ENCODE measurements at places on chromosomes 3 and 15. TPM values are rescaled to one million over a fixed set of nuclear protein-coding genes. Genes with fewer than 3 reads are reported as not detected.
A peak's percentile ranks its signal among the peaks of the same experiment; 100 is the strongest.

GRCh38 chr3:110576960-110577359, 494.7 kb upstream of the NECTIN3 start:
- DNase-seq = no peak
- H3K4me1 ChIP-seq = no peaks in the 10 kb centered on the region
- no peak overlapping the region for H3K27ac ChIP-seq
- no peak overlapping the region for H3K4me3 ChIP-seq
- H3K36me3 ChIP-seq = no peaks in the 10 kb centered on the region
- H3K27me3 ChIP-seq = no peaks in the 10 kb centered on the region

- H3K36me3 ChIP-seq = no peaks in the 10 kb centered on the region
- no peak for DNase-seq
- H3K27ac ChIP-seq = no peak overlapping the region
- H3K4me1 ChIP-seq = no peaks in the 10 kb centered on the region
- no peak overlapping the region for H3K4me3 ChIP-seq
Measured at GRCh38 chr3:187227658-187228258, 30.5 kb downstream of the RTP1 start.

GRCh38 chr15:86906376-86906775, 826.7 kb downstream of the AGBL1 start:
- no peaks in the 10 kb centered on the region for H3K36me3 ChIP-seq
- H3K27me3 ChIP-seq = no peaks in the 10 kb centered on the region
- H3K4me3 ChIP-seq = no peak overlapping the region
- no peaks in the 10 kb centered on the region for H3K4me1 ChIP-seq
- DNase-seq = no peak

DNA sequence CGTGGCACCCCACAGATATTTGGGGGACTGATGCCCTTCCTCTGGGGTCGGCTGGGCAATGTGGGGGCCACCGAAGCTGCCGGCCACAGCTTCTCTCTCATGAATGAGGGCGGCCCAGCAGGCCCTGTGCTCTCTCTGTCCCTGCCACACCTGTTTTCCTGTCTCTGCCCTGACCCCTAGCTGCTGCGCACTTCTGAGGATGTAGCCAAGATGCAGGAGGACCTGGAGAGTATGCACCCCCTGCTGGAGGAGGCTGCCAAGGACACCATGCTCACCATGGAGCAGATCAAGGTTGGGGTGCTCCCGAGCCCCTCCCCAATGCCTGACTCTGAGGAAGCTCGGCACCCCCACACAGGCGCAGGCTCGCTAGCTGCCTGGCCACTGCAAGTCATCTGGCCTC, 59.7 kb downstream of the SEMA3G start:
- no peak overlapping the region for H3K4me3 ChIP-seq
- H3K4me1 ChIP-seq = no peaks in the 10 kb centered on the region
- no peaks in the 10 kb centered on the region for H3K36me3 ChIP-seq
- H3K27ac ChIP-seq = no peak overlapping the region
- DNase-seq = peak; percentile 76
- no peaks in the 10 kb centered on the region for H3K27me3 ChIP-seq

Gene NRROS
- 38.2 TPM for total RNA-seq

GRCh38 chr15:35605764-35606449, 59.9 kb upstream of the DPH6 start:
- no peak overlapping the region for H3K27ac ChIP-seq
- H3K4me3 ChIP-seq = no peak overlapping the region
- no peaks in the 10 kb centered on the region for H3K36me3 ChIP-seq
- no peaks in the 10 kb centered on the region for H3K4me1 ChIP-seq

Gene AGBL1
- total RNA-seq = not detected

- no peak overlapping the region for H3K4me3 ChIP-seq
- no peaks in the 10 kb centered on the region for H3K4me1 ChIP-seq
- H3K36me3 ChIP-seq = no peaks in the 10 kb centered on the region
- no peak overlapping the region for H3K27ac ChIP-seq
- peaks cover 40% of the 10 kb centered on the region for H3K27me3 ChIP-seq
- DNase-seq = no peak
Measured at GRCh38 chr15:75782926-75783325, 60.3 kb upstream of the UBE2Q2 start.

DNA sequence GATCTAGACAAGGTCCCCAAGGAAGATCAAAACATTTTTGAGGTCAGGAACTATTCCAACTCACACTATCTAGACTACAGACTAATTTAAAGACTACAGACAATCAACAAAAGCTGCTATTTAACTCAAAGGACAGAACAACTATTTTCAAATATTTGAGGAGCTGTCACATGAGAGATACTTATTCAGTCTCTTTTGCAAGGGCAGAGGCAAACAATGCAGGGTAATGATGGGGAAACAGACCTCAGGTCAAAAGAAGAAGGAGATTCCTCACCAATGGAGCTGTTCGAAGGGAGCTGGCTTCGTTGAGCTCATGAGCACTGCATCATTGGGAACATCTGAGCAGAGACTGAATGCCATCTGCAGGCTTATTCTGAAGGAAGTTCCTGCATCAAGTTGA, 231.9 kb downstream of the DTWD1 start:
- H3K27me3 ChIP-seq = no peaks in the 10 kb centered on the region
- H3K36me3 ChIP-seq = peaks cover 40% of the 10 kb centered on the region
- H3K4me3 ChIP-seq = no peak overlapping the region

Gene REC114
- total RNA-seq = not detected

DNA sequence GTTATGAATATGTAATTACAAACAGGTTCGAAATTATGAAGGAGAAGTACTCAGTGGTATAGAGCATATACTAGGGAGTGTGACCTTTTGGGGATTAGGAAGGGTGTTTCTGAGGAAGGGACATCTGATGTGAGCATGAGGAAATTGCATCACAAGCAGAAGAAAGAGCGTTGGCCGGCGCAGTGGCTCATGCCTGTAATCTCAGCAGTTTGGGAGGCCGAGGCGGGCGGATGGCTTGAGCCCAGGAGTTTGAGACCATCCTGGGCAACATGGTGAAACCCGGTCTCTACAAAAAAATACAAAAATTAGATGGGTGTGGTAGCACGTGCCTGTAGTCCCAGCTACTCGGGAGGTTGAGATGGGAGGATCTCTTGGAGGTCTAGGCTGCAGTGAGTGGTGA, 6.9 kb downstream of the CMTM7 start:
- H3K4me3 ChIP-seq = no peak overlapping the region
- H3K27me3 ChIP-seq = no peaks in the 10 kb centered on the region
- DNase-seq = no peak
- peak overlapping the region; percentile 79 for H3K27ac ChIP-seq

DNA sequence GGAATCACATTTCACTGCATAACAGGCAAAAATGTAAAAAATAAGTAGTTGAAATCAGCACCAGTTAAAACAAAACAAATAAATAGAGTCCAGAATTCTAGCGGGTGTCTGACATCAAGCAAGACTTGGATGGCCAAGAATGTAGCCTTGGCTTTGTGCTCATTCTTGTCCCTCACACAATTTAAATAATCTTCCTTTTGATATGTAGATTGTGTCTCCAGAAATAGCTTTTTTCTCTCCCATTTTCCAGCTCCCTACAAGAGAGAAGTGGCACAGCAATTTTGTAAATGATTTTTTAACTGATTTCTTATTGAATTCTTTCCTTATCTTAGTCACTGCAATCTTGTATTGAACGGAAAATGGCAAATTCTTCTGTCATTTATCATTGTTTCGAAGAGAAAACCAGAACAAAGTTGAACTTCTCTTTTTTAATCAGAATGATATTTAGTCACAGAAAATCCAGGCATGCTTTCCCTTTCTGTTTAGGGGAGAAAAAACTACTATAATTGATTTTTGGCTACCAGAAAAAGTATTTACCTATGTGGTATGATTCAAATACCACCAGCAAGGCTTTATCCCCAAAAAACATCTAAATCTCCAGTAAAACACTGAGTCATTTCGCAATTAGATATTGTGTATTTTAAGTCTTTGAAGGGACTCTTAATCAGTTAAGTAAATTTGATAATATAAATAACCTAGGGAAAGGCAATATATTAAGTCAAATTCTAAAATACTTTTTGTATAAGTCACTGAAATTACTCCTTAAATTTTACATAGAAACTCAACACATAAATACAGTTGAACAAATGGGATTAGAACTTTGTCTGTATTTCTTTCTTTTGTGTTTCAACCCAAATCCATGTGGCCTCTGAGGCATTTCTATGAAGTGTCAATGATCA, 481.7 kb downstream of the GBE1 start:
- H3K4me3 ChIP-seq = no peak overlapping the region
- no peaks in the 10 kb centered on the region for H3K4me1 ChIP-seq
- no peak for DNase-seq
- H3K27ac ChIP-seq = no peak overlapping the region

DNA sequence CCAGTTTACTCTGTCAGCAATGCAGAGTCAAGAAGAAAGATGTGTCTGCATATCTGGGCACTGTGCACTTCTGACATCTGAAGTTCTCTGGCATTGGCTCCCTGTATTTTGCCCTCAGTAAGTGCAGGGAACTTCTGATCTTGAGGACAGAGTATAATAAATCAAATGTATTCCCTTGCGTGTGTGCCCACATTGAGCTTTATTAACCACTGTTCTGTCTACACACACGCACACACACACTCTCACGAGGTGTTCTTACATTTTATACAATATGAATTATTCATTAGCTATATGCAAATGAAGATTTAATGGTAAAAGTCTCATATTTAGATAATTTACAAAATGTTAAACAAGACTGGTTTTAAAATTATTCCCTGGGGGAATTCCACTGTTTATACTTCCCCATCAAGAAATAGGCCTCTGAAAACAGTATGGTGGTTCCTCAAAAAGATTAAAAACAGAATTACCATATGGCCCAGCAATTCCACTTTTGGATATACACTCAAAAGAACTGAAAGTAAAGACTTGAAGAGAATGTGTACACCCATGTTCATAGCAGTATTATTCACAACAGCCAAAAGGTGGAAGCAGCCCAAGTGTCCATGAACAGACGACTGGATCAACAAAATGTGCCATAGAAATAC, 24.6 kb upstream of the ANPEP start:
- peaks cover 15% of the 10 kb centered on the region for H3K36me3 ChIP-seq
- H3K27ac ChIP-seq = no peak overlapping the region
- H3K4me1 ChIP-seq = peaks cover 5% of the 10 kb centered on the region

GRCh38 chr3:107810171-107811071, 280.4 kb downstream of the CD47 start:
- no peak for DNase-seq
- no peaks in the 10 kb centered on the region for H3K27me3 ChIP-seq
- peaks cover 14% of the 10 kb centered on the region for H3K36me3 ChIP-seq
- H3K27ac ChIP-seq = no peak overlapping the region
- no peak overlapping the region for H3K4me3 ChIP-seq

GRCh38 chr3:57596495-57597126, 533 bp downstream of the ARF4 start:
- peaks cover 33% of the 10 kb centered on the region for H3K4me1 ChIP-seq
- DNase-seq = peak; percentile 92
- no peaks in the 10 kb centered on the region for H3K27me3 ChIP-seq
- H3K4me3 ChIP-seq = peak overlapping the region; percentile 87

Gene FAM98B
- 71.6 TPM for total RNA-seq

DNA sequence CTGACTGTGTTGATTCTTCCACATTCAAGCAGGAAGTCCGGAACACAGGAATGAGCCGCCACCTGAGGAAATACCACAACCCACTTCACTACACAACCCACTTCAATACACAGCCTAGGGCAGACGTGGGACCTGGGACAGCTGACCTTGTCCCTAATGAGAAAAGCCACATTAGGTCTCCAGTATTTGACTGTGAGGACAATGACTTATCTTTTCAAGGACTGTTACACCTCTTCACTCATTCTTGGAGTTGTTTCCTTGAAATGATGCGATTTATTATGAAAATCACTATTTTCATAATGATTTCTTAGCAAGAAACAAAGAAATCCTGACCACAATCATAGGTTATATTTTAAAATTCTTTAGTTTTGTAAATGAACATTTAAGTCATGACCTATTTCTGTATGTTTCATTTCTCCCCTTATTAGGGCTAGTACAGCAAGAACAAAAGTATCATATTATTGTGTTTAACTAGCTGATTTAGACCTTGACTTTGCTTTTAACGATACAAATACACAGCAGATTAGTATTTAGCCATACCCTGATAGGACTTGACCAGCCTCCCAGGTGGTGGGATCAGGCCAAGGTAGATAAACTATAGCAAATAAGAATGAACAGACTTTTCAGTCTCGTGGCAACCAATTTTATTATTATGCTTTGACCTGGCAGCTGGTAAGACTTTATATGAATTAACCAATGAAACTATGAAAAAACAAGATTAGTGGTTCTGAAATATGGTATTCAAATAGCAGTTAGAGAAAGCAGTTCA, 6.0 kb downstream of the RAB27A start:
- no peak for DNase-seq
- peaks cover 47% of the 10 kb centered on the region for H3K36me3 ChIP-seq
- peak overlapping the region; percentile 55 for H3K4me3 ChIP-seq
- peaks cover 85% of the 10 kb centered on the region for H3K4me1 ChIP-seq

GRCh38 chr15:42404461-42405235, 45.3 kb downstream of the CAPN3 start:
- peaks cover 5% of the 10 kb centered on the region for H3K4me1 ChIP-seq
- DNase-seq = no peak
- no peak overlapping the region for H3K4me3 ChIP-seq
- H3K27ac ChIP-seq = no peak overlapping the region
- peaks cover 2% of the 10 kb centered on the region for H3K36me3 ChIP-seq

Gene CNTN3
- not detected for total RNA-seq

Gene LRTM1
- total RNA-seq = not detected

Gene SLC2A2
- total RNA-seq = not detected

DNA sequence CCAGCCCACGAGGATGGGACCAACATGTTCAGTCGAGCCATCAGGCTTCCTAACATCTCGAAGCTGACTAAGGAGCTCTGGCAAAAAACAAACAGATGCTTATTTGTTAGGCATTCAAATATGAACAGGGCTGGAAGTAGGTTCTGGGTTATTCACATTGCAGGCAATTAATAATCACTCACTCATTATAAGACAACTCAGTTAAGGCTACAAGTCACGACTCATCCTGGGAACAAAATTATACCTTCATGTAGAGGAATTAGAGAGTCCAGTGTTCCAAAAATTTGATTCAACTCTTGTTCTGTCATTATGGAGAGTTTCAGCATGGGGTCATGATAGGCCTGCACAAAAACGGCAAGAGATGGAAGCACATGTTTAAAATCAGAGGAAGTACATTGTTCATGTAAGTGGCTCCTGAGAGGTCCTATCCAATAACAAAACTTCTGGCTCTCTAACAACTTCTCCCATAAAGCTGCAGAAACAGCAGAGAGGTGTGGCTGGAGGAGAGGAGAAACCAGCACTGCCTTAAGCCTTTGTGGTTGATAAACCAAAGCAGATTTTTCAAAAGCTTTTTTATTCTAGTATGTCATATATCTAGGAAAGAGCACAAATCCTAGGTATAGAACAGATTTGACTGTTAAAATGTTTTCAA, 50.6 kb downstream of the ARHGEF3 start:
- peak overlapping the region; percentile 50 for H3K27ac ChIP-seq
- H3K4me3 ChIP-seq = no peak overlapping the region

Gene KBTBD12
- total RNA-seq = not detected

DNA sequence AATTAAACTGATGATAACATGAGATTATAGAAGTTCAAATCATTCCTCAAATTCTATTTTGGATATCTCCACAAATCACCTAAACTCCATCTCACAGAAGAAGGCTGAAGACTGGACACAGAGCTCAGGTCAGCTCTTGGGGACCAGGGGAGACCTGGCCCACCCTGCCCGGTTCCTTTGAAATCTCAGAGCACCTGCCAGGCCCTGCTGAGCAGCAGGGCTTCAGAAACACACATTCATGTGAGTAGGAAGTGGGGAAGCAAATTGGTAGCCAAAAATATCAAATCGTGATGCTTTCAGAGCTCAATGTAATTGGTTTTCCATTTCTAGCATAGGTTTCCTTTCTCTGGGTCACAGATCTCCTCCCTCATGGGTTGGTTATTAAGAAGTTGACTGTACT, 76.2 kb downstream of the OCA2 start:
- H3K27ac ChIP-seq = no peak overlapping the region
- H3K4me1 ChIP-seq = no peaks in the 10 kb centered on the region
- no peak for DNase-seq
- no peaks in the 10 kb centered on the region for H3K36me3 ChIP-seq

Gene OXTR
- total RNA-seq = 0.78 TPM
